Activated CD4-positive, CD25-positive, alpha-beta regulatory T cell (primary cell): ENCODE measurements at places on chromosomes 1 and 21.

GRCh38 chr1:41322835-41323234 lies 38.4 kb upstream of the FOXO6 start:
- DNase-seq = no peak

DNA sequence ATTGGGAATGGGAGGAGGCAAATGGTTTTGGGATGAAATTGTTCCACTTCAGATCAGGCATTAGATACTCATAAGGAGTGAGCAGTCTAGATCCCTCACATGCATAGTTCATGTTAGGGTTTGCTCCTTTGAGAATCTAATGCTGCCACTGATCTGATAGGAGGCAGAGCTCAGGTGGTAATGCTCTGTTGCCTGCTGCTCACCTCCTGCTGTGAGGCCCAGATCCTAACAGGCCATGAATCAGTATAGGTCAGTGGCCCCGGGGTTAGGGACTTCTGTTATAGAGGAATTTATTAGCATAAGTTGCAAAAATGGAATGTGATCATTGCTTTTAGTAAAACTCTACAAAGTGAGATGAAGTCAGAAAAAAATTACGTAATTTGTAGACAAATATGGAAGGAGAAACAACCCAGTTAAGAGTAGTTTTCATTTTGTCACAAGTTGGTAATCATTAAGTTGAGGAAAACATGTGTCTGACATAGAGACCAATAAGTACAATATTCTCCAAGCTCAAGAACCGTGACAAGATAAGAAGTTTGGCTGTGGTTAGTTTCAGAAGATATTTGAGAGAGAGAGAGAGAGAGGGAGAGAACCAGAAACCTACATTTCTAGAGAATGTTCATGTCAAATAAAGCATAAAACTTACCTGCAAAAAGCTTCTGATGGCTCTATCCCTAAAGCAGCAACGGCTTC lies 689.7 kb upstream of the PRMT6 start:
- no peak for DNase-seq

- no peak for DNase-seq
Observed at GRCh38 chr1:36438715-36439114, 11.5 kb downstream of the OSCP1 start.

GRCh38 chr1:107687849-107688753 lies 276.9 kb downstream of the VAV3 start:
- DNase-seq = no peak

- no peak for DNase-seq
Observed at GRCh38 chr1:100671601-100672000, 47.9 kb upstream of the VCAM1 start.

- no peak for DNase-seq
Observed at GRCh38 chr1:214579183-214579582, 23.8 kb upstream of the CENPF start.

GRCh38 chr1:42983253-42983652 lies 24.6 kb upstream of the SLC2A1 start:
- DNase-seq = no peak

DNA sequence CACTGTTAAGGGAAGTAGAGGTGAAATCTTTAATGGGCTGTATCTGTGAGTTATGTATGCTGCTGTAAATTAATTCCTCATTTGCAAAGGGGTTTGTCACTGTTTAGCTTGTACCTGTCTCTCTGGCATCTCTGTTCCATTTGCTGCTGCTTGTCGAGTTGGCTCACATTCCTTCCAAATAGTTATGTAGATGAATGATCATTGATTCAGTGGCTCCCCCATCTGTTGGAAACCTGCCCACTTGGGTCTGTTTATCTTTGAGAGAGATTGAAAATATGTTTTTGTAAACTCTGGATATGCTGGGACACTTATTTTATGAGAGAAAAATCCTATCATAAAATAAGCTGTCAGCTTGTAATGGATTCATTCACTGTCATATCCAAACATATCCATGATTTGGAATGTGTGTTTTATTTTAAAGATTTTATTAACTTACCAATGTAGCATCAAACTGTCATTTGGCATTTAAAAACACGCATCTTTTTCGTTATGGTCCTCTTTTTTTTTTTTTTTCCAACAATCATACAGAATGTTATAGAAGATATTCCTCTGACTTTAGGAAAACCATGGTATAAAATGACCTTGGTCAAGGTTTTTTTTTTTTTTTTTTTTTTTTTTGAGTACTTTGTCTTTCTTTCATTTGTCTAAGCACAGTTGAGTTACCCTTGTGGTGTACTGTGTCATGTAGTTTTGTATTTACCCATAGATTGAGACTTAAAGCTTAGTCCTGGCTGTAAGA lies 3.5 kb downstream of the RYR2 start:
- DNase-seq = no peak

DNA sequence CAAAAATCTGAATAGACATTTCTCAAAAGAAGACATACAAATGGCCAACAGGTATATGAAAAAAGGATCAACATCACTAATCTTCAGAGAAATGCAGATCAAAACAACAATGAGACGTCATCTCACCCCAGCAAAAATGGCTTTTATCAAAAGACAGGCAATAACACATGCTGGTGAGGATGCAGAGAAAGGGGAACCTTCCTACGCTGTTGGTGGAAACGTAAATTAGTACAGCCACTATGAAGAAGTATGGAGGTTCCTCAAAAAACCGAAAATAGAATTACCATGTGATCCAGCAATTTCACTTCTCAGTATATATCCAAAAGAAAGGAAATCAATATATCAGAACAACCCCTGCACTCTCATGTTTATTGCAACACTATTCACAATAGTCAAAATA lies 65.1 kb upstream of the ATP1B1 start:
- no peak for DNase-seq

DNA sequence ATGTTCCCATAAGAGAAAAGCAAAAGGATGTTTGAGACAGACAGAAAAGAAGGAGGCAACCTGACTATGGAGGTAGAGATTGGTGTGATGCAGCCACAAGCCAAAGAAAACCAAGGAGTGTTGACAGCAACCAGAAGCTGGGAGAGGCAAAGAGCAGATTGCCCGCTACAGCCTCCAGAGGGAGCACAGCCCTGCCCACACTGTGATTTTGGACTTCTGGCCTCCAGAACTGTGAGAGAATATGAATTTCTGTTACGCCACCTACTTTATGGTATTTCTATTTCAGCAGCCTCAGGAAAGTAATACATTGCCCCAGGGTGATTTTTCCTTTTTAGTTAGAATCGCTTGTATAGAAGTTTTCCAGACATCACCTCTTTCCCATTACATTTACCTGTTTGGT lies 28.4 kb downstream of the SLAMF6 start:
- DNase-seq = no peak

- DNase-seq = no peak
Observed at GRCh38 chr21:38258521-38259485, 2.0 kb downstream of the KCNJ15 start.

GRCh38 chr1:206030714-206031113 lies 7.0 kb upstream of the CTSE start:
- DNase-seq = no peak

DNA sequence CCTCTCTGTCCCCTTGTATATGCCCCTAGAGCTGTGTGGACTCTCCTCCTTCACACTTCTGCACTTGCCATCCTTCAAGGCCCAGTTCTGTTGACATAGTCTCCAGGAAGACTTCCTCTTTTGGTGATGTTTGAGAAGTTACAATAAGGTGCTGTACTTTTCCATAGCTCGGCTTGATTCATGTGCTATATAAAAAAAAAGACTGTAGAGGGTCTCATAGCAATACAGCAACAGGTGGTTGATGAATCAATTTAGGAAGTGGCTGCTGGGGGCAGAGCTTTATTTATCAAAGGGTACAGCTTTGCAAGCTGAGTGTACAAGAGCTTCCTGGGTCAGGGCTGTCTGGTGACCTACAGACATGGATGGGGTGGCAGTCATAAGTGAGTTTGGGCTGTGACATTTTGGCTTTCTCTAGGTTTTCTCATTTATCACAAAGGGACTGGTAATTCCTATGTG lies 102.7 kb downstream of the RUNX1 start:
- DNase-seq = no peak

DNA sequence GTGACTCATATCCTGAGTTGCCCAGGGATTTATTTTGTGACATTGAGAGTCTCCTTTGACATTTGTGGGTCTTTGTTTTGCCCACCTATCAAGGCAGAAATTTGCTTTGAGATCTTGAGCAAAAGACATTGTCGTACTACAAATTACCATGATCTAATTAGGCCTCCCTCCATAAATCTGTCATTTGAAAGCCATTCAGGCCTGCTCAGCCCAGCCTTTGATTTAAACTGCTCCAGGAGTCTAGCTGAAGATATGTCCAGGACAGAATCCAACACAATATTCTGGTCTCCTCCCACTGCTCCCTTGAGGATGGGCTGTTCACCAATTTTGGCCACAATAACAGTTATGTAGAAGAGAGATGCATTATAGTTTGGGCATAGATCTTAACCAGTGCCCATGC lies 86.7 kb downstream of the PROX1 start:
- no peak for DNase-seq

- DNase-seq = no peak
Observed at GRCh38 chr1:1922956-1923833, 4.1 kb upstream of the TMEM52 start.

- no peak for DNase-seq
Observed at GRCh38 chr1:34975771-34976170, 9.4 kb downstream of the TMEM35B start.
